ENCODE measurements at places on chromosomes 7 and 10. TPM values are rescaled to one million over a fixed set of nuclear protein-coding genes. Genes with fewer than 3 reads are reported as not detected.

The CHRM2 gene
- total RNA-seq: not detected

The TFEC gene
- 0.73 TPM for total RNA-seq

GRCh38 chr10:94065362-94065761 is 71.6 kb downstream of the PLCE1 start:
- no peak for DNase-seq
- H3K27me3 ChIP-seq: peaks cover 2% of the 10 kb centered on the region
- no peaks in the 10 kb centered on the region for H3K4me1 ChIP-seq
- no peaks in the 10 kb centered on the region for H3K36me3 ChIP-seq
- no peak overlapping the region for H3K4me3 ChIP-seq

GRCh38 chr10:17406036-17406834 is 48.2 kb downstream of the ST8SIA6 start:
- no peak overlapping the region for H3K27ac ChIP-seq
- no peak for DNase-seq
- H3K4me1 ChIP-seq: peaks cover 8% of the 10 kb centered on the region
- no peak overlapping the region for H3K4me3 ChIP-seq
- peaks cover 10% of the 10 kb centered on the region for H3K27me3 ChIP-seq
- H3K36me3 ChIP-seq: no peaks in the 10 kb centered on the region
